Mesothelial cell of epicardium (in vitro differentiated cells): ENCODE measurements at places on chromosomes 3 and 15.
A peak's percentile ranks its signal among the peaks of the same experiment; 100 is the strongest.

GRCh38 chr3:101879623-101880284 lies 30.4 kb downstream of the NFKBIZ start:
- no peak for DNase-seq

GRCh38 chr3:53845881-53846133 lies 412 bp downstream of the CHDH start:
- no peak for DNase-seq

GRCh38 chr3:186784820-186785494 lies 1.6 kb downstream of the EIF4A2 start:
- DNase-seq = no peak

GRCh38 chr15:45185069-45185779 lies 2.5 kb downstream of the SHF start:
- DNase-seq = no peak

- DNase-seq = no peak
These were observed 283.1 kb downstream of the XXYLT1 start for GRCh38 chr3:194987571-194988494.

GRCh38 chr15:94277485-94277884 lies 46.1 kb downstream of the MCTP2 start:
- no peak for DNase-seq

- no peak for DNase-seq
These were observed 104.1 kb downstream of the STAC start for GRCh38 chr3:36484386-36484785.

- no peak for DNase-seq
These were observed 57.3 kb upstream of the DPH6 start for GRCh38 chr15:35603301-35603700.

DNA sequence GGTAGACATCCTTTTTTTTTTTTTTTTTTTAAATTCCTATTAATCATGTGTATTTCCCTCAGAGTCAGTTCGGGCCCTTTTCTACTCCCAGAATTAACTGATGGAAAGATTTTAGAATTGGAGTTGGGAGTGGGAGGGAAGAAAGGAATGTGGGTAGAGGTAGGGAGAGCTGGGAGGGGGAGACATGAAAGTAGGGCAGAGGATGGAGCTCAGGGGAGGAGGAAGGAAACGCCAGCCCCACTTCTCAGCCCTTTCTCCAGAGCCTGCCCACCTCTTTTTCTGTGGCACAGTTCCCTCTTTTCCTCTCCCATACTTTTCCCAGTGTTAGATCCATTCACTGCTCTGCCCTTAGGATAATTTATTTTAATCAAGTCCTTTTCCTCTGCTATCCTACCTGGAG lies 129.4 kb downstream of the VPS8 start:
- no peak for DNase-seq

- no peak for DNase-seq
These were observed 28.2 kb downstream of the CSTA start for GRCh38 chr3:122353215-122353614.

- no peak for DNase-seq
These were observed 27.4 kb downstream of the SRGAP3 start for GRCh38 chr3:9222049-9222448.

GRCh38 chr3:140761076-140761639 lies 83.3 kb downstream of the TRIM42 start:
- no peak for DNase-seq

- DNase-seq = no peak
These were observed 118.2 kb downstream of the KLF13 start for GRCh38 chr15:31444844-31445243.

DNA sequence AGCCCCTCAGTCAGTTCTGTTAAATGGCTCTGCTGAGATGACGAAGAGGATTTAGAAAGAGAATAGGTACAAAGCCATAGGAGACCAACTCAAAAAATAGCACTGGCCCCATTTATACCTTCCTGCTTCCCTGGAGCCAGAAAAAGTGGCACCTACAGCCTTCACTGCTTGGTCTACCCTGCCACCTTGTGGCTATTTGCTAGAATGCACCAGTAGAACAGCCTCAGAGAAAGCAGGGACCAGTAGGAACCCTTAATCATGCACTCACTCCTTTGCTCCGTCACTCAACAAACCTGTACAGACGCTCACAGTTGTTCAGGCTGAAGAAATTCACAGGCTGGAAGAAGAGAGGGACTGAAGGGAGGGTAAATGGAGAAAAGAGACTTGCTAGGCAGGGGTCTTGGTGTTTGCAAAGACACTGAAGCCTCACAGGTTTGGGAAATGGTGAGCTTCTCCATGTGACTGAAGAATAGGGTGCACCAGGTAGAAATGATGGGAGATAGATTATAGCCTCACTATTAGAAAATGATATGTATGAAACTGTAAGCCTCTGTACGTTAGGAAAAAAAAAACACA lies 12.1 kb upstream of the RTP2 start:
- peak; percentile 78 for DNase-seq

GRCh38 chr15:76105391-76105790 lies 45.6 kb downstream of the TMEM266 start:
- no peak for DNase-seq

DNA sequence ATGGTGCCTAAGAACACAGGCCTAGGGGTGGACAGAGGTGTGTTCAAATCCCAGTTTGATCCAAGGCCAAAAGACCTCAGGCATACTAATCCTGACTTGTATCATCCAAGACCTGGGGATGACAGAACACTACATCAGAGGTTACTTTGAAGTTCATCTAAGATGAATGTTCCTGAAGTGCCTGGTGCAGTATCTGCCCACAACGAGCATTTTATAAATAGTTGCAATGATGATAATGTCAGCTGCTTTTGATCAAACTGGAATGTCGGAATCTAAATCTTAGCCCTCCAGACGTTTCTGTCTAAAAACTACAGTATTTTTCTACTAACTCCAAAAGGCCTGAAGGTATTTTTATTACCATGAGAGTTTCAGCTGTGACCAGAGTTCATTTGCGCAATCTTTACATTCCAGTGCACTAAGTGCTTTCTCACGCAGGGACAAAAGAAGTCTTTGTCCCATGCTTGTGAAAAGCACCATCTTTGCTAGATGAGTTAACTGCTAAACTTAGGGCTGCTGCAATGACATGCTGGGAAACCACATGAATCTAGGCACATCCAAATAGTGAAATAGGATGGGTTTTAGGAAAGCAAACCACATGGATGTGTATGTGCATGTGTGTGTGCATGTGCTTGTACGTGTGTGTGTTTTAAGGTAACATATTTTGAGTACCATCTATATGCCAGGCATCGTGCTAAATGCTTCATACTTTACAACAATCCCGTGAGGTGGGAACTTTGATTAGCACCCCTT lies 18.1 kb downstream of the ANXA2 start:
- DNase-seq = no peak

GRCh38 chr3:110430146-110430545 lies 641.5 kb upstream of the NECTIN3 start:
- no peak for DNase-seq

- no peak for DNase-seq
These were observed 84.4 kb upstream of the PLCL2 start for GRCh38 chr3:16800361-16800760.

DNA sequence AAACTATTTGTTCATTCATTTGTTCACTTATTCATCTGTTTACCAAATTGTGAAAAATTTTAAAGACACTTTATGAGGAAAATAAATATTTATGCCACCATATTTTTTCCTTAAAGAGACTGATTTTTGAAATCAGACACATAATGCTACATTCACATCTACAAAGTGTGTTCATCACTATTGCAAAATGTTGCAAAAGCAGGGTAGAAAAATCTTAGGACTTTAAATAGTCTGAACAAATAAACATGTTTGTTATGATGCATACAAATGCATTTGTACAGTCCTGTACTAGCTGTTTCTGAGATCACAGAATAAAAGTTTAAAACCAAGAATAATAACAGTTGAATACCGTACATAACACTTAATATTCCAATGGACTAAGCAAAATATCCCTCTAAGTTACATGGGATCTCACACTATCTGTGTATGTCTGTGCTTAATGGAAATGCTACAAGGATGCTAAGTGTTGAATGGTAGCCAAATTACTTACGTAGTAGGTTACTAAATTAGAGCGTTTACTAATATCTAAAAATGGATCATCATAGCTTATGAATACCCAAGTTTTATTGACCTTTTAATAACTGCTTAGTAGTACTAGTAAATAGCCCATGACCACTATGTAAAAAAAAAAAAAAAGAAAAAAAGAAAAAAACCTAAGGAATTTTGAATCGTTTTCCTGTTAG lies 25.1 kb downstream of the ATP11B start:
- no peak for DNase-seq

DNA sequence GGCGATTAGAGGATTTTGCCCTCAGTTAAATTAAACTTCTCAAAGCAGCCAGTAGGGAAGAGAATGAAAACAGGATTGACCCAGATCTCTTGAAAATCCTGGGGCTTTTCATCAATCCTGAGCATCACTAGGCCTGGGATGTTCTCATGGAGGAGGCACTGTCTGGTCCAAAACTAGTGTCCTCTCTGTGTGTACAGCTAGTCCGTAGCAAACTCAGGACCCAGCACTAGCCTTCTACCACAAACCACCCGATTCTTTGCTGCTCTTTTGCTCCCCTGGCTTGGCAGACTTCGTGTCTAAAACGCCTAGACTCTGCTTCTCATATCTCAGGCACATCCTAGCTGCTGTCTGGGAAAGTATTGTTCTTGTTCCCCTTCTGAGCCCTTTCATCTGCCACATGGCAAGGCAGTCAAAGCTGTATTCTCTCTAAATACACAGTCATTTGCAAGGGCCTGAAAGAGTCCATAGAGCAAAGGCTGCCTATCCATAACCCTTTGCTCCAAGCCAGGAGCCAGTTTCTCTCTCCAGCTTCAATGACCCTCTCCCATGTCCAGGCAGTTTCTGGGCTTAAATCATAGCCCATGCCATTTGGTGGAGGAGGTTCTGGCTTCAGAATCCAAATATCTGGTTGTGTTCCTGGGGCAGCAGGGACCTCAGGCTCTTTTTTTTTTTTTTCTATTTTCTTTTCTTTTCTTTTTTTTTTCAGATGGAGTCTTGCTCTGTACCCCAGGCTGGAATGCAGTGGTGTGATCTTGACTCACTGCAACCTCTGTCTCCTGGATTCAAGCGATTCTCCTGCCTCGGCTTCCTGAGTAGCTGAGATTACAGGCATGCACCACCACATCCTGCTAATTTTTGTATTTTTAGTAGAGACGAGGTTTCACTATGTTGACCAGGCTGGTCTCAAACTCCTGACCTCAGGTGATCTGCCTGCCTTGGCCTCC lies 52.4 kb downstream of the CDC25A start:
- no peak for DNase-seq

- DNase-seq = no peak
These were observed 25.6 kb upstream of the ZNF280D start for GRCh38 chr15:56758770-56759449.

GRCh38 chr3:123157209-123157597 lies 44.5 kb upstream of the SEC22A start:
- no peak for DNase-seq

DNA sequence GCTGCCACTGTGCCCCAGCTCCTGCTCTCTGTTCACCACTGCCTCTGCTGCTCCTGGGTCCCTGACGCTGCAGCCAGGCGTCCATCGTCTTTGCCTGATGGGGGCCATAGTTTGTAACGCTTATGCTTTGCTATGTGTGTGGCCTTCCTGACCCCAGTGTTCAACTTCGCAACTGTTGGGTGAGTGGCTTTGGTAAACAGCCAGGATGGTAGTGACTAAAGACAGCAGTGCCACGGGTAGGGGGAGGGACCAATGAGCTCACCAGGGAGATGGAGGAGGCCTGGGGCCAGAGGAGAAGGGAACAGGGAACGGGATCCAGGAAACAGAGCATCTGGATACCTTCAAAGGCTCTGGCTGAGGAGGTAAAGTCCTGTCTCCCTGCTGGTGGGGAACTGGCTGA lies 75.9 kb upstream of the ALDH1L1 start:
- DNase-seq = no peak

- DNase-seq = no peak
These were observed 9.6 kb downstream of the KBTBD13 start for GRCh38 chr15:65085990-65086679.

DNA sequence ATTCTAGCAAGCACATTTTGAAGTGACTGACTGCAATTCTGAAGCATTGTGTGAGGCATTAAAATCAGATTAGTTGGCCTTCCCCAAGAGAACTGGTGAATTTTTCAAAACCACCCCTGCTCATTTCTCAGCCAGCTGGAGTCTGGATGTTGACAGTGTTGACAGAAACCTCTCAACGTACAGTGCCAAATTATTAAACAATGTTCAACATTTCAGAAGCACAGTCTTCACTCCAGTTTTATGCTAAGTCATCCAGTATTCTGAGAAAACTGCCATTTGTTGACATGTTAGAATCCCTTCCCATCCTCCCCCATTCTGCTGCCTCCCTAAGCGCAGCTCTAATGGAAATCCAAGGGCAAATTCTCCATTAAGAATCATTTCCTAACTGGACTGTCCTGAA lies 369.3 kb upstream of the TRIM42 start:
- DNase-seq = no peak

DNA sequence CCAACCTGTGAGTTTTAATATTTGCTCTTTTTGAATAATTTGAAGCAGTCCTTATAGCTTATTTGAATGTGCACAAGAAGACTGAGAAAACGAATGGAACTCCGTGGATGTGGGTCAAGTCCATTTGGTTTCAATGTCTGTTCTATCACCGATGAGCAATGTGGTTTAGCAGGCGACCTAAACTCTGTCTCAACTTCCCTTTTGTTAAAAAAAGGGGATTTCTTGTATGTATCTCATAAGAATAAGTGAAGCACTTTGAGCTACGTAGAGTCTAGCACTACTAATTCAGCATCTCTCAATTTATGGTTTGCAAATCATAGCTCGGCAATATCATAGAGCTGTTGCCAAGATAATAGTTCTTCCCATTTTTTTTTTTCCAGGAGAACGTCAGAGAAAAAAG lies 4.6 kb upstream of the SKIL start:
- no peak for DNase-seq

DNA sequence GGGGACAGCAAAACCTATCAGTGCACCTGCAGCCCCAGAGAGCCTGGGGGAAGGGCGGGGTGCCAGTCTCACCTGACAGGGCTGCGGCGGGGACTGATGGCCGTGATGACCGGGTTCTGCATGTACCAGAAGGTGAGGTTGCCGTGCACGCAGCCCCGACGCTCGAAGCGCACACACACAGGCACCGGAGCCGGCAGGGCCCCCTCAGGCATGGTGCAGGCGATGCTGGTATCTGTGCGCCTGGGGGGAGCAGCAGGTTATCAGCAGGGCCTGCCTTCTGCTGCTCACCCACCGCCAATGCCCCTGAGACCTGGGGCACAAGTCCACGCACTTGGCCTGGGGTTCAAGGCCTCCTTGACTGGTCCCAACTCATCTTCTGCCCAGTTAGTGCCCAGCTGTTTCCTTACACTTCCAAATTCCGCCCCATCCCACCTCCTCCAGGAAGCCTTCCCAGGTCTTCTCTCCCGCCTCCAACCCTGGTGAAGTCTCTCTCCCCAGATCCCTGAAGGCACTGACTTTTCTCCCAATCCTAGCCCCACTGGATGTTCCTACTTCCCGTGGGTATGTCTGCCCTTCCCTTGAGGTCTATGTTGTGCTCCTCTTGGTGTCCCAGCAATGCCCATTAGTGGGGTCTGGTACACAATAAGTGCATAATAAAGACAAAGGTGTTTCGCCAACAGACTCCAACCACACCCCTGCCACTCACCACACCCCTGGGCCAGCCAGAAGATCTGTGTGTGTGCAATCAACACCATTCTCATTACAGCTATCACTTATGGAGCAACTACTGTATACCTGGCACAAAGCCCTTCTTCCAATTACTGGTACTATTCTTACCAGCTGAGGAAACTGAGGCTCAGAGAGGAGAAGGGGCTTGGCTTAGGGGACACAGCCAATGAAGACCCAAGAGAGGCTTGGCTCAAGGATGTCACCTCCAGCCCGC lies 28.9 kb downstream of the H1-8 start:
- no peak for DNase-seq

- no peak for DNase-seq
These were observed 5.4 kb upstream of the CFAP91 start for GRCh38 chr3:119697394-119697793.
